GM13976 (cell line): ENCODE measurements at places on chromosomes 3 and 15.

GRCh38 chr3:15339786-15340215 lies 7.4 kb upstream of the SH3BP5 start:
- DNase-seq: no peak

DNA sequence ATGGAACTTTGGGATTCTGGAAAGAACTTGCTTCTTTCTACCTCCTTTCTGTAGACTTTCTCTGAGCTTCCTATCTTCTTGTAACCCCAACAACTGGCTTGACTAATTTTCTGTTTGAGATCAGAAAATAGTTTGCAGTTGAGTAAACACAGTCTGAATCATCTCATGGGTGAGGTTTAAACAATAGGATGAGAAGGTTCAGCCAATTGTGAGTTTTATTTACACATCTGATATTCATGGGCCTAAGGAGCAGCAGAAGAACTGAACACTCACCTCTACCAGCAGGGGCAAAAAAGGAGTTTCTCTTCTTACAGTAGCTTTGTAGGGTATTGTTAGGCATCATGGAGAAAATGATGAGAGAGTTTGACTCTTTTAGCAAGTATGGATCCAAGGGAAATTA lies 54.2 kb downstream of the DTWD1 start:
- no peak for DNase-seq

- peak; percentile 10 for DNase-seq
Measured at GRCh38 chr3:167116120-167116922, 263.8 kb downstream of the ZBBX start.

DNA sequence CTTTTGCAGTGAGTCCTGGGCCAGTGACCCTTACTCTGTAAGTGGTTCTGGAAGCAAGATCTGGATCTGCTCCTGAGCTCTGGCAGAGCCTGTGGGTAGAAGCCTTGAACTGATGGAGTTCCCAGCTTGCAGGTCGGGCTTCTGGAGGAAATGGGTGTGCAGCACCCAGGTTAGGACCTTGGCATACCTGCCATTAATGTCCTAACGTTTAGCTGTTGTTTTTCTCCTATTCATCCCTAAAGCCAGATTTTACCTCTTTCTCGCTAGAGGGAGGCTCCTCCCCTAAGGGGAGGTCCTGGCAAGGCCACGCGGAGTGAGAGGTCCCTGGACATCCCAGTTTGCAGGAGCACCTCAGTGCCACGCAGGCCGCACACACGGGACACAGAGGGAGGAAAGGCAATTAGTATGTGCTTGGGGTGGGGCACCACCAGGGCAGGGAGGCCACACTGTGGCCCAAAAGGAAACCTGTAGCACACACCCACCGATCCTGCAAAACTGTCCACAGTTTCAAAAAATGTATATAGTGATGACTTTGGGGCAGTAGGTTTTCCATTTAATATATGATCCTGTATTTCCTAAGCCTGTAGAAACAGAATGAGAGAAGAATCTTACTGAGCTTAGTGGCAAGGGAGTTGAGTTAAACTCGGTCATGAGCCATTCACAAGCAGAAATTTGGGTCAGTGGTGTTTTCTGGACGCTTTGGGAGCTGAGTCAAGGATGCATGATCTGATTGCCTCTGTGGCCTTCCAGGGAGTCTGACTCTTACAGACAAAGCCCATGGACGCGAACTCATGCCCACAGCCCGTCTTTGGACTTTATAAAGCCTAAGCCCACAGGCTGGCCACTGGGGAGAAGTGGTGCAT lies 148.7 kb downstream of the LRRK1 start:
- no peak for DNase-seq

- DNase-seq: no peak
Measured at GRCh38 chr3:88057630-88058305, 1.0 kb downstream of the CGGBP1 start.

GRCh38 chr3:103218146-103218545 lies 783.3 kb downstream of the ZPLD1 start:
- peak; percentile 64 for DNase-seq

DNA sequence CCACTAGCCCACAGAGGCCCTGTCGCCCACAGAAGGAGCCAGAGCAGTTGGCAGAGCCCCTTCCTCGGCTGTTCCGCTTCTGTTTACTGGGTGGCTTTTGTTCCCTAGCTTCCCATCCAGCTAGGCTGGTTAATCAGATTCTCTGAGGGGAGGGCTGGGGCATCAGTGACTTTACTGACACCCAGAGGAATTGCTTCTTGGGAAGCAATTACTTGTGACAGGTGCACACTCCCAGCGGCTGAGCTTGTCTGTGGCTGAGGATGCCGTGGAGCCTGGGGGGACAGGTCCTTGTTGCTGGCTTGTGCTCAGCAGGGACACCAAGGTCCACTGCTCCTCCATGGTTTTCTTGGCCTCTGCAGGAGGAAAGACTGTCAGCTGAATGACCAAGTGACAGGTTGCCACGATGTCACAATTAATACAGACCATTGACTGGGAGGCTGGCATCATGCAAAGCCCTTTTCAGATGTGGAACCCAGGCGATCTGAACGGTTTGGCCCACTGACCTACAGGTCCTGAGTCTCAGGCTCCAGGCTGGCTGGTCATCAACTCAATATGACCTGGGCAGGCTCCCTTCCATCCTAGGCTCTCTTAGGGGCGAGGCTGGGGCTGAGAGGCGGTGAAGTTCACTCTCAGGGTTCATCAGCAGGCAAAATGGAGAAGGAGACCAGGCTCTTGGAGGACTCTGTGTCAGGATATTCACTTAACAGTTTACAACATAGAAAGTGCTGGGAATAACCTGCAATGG lies 31.8 kb upstream of the SFMBT1 start:
- no peak for DNase-seq

GRCh38 chr15:48564690-48565089 lies 80.8 kb downstream of the FBN1 start:
- DNase-seq: no peak

- no peak for DNase-seq
Measured at GRCh38 chr15:50138391-50138790, 19.4 kb upstream of the ATP8B4 start.

- no peak for DNase-seq
Measured at GRCh38 chr3:194570235-194570634, 63.0 kb downstream of the TMEM44 start.

GRCh38 chr3:63349583-63350573 lies 71.8 kb downstream of the SYNPR start:
- peak; percentile 43 for DNase-seq

DNA sequence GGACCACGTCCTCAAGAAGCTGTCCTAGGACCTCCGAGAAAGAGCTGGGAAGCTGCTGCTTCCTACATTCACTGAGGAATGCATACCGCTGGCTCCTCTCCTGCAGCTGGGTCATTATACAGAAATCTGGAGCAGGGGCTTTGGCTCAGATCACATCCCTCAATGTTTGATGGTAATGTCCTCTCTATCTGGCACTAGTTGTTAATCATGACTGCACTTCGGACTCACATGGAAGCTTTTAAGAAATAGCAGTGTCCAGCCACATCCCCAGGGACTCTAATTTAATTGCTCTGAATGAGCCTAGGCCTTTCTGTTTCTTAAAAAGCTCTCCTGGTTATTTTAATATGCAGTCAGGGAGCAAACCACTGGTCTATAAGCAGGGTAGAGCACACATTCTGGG lies 25.7 kb upstream of the MYRIP start:
- no peak for DNase-seq

- DNase-seq: no peak
Measured at GRCh38 chr3:188272481-188273372, 118.8 kb downstream of the LPP start.

GRCh38 chr3:161689584-161690298 lies 193.1 kb downstream of the OTOL1 start:
- no peak for DNase-seq

DNA sequence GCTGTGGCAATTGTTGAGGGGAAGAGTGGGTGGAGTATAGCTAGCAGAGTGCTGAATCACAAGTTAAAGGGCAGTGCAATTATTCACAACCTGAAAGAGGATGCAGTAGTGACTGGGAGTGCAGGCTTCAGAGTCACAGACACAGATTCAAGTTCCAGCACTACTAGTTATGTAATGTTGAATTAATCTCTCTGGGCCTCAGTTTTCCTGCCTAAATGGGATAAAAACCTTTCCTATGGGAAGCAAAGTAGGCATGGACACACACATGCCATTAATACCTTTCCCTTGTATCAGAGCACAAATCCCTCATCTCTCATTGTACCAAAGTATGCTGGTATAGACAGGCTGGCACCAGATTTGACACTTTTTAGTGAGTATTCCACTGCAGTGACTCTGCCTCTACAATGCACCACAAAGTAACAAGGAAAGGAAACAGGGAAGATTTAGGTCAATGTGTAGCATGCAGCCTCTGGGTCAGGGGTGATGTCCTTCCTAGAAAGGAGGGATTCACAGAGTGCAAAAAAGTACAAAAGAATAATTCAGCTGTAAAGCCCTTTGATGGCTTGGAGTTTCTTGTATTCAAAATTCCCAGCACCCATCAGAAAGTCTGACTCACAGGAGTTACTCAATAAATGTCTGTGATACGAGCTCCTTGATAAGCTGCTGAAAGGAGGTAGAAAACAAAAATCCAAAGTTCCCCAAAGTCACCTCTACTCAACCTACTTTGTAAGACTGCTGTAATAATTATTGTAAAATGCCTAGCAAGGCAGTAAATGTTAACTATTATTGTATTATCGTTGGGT lies 507.5 kb upstream of the TGFBR2 start:
- DNase-seq: no peak

- no peak for DNase-seq
Measured at GRCh38 chr15:99366013-99366412, 114.7 kb downstream of the LRRC28 start.

DNA sequence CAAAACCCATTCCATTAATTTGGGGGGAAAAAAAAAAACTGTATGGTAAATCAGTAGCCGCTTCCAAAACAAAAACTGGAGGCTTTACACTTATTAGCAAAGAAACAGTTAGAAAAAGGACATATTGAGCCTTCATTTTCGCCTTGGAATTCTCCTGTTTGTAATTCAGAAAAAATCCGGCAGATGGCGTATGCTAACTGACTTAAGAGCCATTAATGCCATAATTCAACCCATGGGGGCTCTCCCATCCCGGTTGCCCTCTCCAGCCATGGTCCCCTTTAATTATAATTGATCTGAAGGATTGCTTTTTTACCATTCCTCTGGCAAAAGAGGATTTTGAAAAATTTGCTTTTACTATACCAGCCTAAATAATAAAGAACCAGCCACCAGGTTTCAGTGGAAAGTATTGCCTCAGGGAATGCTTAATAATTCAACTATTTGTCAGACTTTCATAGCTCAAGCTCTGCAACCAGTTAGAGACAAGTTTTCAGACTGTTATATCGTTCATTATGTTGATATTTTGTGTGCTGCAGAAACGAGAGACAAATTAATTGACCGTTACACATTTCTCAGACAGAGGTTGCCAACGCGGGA lies 9.4 kb upstream of the RPL24 start:
- DNase-seq: no peak

DNA sequence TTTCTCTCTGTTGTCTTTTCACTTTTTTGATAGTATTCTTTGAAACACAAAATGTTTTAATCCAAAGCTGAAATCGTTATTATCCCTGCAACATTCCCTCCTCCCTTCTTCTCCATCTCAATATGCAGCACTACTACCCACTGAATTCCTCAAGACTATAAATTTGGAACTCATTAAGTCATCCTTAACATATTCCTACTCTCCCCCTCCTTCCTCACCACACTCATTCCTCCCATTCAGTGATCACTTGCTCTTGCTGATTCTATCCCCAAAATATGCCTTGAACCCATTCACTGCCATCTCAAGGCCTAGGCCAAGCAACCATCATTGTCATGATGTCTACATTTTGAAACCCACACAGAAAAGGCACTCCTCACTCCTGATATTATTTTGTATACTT lies 2.4 kb upstream of the PIK3R4 start:
- no peak for DNase-seq

DNA sequence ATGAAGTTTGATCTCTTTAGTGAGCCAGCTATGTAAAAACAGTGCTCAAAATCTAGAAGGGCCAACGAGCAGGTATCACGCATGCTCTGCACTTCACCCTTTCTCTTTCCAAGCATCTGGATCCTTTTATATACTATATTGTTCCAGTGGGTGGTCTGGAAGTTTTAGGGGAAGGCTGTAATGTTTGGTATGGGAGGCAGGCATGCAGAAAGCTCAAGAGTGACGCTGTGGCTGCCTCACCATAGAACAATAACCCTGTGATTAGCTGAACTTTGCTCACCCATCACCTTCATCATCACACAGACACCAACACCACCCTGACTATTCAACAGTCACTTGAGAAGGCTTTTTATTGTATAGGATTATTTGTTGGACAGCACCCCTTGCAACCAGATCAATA lies 81.6 kb downstream of the FBN1 start:
- DNase-seq: no peak

DNA sequence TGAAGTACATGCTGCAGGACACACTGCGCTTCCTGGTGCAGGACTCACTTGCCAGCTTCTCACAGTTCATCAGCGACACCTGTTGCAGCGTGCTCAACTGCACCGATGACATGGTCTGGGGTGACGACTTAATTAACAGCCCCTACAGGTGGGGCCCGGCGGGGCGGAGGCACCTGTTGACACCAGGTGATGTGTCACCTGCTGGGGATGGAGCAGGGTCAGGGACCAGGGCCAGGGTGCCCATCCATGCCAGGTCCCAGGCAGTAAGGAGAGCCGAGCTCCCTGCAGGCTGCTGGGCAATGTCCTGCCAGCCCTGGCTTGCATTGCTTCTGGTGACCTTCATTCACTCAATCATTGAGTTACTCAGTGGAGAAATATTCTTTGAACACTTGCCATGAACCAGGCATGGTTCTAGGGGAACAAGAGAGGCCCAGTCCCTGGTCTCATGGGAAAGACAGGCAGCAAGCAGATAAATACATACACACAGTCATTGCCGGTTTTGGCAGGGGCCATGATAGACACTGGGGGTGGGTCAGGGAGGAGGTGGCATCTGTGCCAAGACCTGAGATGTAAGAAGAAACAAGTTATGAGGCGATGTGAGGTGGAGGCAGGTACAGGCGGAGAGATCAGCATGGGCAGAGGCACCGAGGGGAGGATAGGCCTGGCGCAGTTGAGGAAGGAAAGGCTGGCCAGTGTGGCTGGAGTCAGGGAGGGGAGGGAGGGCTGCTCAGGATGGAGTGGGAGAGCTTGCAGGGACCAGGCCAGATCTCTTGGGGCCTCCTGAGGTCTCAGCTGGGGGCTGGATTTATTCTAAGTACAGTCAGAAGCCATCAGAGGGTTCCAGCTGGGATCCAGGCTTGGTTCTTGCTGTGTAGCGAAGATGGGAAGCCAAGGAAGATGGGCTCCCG lies 30.8 kb downstream of the DNAH1 start:
- DNase-seq: no peak

- DNase-seq: no peak
Measured at GRCh38 chr15:85976986-85977385, 102.7 kb upstream of the AGBL1 start.
